ENCODE measurements at places on chromosomes 7 and 10.

DNA sequence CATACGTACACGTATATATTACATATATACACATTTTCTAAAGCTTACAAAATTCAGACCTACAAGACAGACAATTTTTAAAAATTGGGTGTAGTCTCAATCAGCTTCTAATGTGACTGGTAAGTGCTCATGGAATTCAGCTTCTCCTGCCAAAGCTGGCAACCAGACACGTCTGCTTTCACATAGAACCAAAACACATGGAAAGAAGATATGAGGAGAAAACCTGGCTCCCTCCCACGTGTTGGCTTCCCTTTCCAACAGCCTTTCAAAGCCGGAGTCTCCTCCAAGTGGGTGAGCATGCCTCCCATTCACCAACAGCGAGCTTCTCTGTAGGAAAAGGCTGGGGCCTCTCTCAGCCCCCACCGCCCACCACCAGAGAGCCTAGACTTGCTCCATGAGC is 33.4 kb downstream of the CDCA7L start:
- DNase-seq: no peak

GRCh38 chr10:47351899-47352815 is 4.0 kb downstream of the RBP3 start:
- DNase-seq: no peak

- DNase-seq: no peak
Observed at GRCh38 chr7:47347816-47348385, 234.0 kb downstream of the TNS3 start.

GRCh38 chr10:97640868-97641811 is 669 bp downstream of the PI4K2A start:
- DNase-seq: no peak

GRCh38 chr7:2972835-2973161 is 70.9 kb downstream of the CARD11 start:
- no peak for DNase-seq

GRCh38 chr10:69734797-69735468 is 66.8 kb upstream of the COL13A1 start:
- no peak for DNase-seq

GRCh38 chr10:50516171-50516570 is 107.6 kb downstream of the SGMS1 start:
- DNase-seq: no peak

GRCh38 chr7:144379776-144380384 is 23.6 kb downstream of the NOBOX start:
- DNase-seq: no peak

DNA sequence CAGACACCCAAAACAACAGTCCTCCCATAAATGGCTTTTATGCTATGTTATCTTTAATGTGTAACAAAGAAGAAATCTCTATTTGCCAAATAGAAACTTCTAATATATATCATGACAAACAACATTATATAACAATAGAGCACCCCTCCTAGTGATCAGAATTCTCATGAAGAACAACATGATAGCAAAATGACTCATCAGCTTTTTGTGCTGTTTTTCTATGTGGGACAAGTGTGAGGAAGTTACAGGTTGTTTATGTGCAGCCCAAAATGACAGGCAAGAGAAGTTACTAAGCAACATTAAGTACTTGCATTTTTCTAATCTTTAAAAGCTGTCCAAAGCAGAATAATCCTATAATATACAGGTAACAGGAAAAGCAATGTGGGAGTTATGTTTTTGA is 7.7 kb downstream of the DGKB start:
- DNase-seq: no peak

DNA sequence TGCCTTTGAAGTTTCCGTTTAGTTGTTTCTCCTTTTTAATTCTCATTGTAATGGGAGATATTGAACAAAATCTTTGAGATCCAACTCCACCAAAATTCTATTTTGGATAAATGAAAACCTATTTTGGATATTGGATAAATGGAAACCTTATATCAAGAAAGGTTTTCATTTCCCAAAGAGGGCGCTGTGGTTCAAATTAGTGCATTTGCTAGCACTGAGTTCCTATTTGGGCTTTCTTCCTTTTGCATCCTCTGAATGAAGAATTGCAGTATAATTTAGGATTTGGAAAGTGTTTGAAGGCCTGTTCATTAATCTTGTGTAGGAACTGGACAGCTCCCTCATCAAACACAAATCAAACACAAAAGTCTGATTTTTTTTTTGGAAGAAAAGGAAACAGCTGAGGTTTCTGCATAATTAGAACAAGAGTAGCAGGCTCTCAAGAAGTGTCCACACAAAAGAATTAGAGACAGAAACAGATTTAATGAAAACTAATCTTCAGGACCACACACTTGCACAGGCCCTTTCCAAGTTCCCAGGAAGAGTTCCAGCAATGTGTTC is 80.8 kb upstream of the KLF14 start:
- DNase-seq: no peak

DNA sequence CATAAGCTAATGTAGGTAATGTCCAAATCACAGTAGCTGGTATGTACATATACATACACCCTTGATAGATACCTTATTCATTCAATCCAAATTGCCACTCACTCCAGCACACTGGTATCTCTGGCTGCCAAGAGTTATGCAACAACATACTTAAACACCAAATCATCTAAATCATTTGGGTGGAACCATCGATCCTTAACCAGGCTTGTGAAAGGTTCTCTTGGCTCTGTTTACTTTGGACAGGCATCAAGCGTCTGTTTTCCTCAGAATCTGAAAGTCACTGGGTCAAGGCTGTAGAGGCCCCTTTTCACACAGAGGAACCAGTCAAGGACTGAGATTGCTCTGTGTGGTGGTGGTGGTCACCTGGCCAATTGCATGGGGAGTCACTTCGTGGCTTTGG is 24.6 kb downstream of the JAZF1 start:
- DNase-seq: no peak

DNA sequence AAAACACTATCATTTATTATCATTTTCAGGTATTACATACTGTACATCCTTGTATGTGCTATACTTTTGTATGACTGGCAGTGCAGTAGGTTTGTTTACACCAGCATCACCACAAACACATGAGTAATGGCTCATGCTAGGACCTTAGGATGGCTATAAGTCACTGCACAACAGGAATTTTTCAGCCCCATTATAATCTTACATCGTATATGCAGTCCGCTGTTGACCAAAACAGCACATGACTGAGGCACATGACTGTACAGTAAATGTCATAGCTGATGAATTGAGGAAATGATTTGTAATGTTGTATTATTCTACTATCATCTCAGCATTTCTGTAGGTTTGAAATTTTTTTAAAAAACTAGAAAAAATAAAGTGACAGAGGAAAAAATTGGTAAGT is 38.6 kb downstream of the BPGM start:
- DNase-seq: no peak

DNA sequence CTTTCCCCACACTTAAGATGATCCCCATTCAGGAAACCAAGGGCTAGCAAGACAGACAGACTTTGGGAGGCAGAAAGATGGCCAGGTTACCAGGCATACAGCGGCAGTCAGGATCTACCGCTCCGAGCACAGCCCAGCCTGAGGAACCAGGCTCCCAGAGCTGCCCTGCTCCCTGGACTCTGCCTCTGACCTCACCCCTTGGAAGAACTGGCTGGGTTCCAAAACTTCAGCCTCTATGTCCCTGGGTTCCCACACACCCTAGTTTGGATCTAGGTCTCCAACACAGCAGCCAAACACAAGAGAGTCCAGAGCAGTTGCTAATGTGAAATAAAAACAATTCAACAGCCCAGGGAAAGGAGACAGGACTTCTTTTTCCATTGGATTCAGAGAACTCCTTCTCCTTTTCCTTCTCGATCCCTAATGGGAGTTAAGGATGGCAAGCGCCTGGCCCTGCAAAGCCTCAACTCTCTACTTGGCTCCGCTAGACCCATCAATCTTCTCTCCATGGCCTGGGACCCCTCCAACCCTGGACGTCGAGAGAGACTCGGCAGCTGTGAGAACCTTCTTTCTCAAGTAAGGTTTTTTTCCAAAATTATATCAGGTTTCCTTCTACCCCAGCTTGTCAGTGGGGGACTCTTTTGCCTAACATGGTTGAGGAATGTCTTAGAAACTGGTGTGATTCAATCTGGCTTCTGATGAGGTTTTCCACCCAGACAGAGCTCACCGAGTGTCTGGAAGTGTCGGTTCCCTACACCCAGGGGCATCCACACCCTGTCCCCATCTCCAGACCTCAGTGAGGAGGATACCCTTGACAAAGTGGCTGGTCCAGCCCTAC is 219.6 kb downstream of the KCNMA1 start:
- no peak for DNase-seq

- no peak for DNase-seq
Observed at GRCh38 chr7:108456845-108457540, 757 bp upstream of the NRCAM start.

DNA sequence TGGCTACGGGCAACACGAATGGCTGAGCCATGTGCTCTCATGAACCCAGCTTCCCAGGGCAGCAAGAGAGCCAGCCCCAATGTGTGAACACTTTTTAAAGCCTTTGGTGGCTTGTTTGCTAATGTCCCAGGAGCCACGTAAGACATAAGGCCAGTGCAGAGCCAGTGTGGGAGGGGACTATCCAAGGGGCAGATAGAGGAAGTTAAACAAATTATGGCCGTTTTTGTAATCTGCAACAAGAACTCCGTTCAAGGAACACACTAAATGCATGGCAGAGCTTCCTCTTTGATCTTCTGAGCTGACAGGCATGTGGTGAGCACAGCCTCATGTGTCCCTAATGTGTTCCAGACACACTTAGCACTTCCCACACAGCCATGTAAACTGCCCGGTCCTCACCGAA is 133.3 kb downstream of the TEX36 start:
- no peak for DNase-seq

GRCh38 chr7:98203261-98203963 is 7.8 kb upstream of the BHLHA15 start:
- no peak for DNase-seq

DNA sequence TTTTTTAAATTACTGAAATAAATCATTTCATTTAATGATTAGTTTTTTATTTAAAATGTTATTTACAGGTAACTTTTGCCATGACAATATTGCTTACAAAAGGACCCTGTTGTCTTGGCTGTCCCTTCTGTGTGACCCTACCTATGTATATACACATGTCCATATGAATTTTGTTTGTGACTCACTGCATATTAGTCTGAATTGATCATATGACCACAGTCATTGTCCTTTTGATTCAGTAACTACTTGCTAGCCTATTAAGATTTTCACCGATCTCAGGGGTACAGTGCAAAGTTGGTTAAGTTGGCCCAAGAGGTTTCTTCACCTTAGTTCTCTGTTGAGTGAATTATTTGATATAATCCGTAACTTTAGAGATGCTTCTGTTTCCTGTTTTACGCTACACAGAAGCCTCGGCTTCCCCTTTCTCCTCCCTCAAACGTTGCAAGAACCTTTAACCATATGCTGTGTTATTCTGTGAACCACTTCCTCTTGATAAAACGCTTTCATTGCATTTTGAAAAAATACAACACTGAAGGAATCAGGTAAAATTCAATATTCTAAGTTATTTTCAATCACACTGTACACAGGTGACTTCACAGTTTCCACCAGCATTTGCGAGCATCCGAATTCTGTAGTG is 43.9 kb downstream of the APBB1IP start:
- DNase-seq: no peak

DNA sequence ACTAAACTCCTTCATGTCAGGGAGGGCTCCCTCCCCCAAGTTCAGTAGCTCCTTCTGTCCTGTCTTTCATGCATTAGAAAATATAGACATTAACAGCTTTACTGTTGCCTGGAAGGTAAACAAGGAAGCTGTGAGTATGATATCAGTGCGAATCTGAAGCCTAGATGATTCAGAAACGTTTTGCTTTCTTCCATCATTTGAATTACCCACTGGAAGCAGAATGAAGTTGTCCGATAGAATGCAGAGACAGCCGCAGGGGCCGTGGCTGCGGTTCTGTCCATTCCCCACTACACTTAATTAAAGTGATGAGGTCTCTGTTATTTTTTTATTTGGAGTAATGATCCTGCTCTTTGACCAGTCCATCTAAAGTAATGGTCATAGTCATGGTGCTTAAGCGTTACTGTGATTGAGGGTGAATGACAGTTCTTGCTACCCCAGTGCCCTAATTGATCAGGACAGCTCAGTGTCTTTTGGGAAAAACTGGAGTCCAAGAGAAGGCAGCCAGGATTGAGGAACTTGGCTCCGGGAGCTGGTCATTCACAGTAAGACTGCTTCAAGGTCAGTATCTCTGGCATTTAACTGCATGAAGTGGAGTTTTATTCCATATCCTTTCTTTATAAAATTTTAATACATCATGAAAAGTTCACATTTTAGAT is 69.9 kb downstream of the PTPRE start:
- no peak for DNase-seq

DNA sequence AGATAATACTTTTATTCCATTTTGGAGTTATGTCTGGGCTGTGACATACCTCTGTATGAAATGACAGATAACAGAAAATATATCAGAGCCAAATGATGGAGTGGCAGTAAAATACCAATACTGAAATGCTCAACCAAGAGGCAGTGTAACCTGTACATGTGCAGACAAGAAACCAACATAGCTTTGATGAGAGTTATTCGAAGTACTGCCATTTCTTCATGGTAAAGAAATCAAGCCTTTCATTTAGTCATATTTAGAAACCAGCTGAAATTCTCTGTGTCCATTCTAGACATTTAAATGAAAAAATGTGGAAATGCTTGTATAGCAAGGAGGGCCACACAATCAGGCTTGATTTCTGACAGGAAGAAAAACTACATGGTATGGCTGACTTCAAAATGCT is 127.1 kb upstream of the PTPRZ1 start:
- no peak for DNase-seq

GRCh38 chr7:158975526-158976467 is 119.4 kb downstream of the DYNC2I1 start:
- DNase-seq: no peak

DNA sequence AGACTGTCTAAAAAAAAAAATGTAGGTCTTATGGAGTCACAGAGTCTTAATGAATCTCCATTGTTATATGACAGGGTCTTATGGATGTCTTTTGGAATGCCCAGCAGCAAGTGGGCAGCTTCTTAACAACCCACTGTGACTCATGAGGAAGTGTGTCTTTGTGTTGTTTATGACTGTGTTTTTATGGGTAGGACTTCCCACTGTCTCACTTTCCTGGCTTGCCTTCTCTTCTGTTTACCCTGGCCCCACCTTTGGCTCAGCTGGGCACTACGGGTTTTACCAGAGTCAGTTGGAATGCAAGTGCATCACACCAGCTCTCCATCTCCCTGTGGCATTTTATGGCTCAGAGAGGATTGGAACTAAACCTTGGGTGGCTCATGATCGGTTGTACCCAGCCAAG is 580.5 kb downstream of the AUTS2 start:
- no peak for DNase-seq

GRCh38 chr10:33248638-33249037 is 85.8 kb downstream of the NRP1 start:
- DNase-seq: no peak
